ENCODE measurements at places on chromosomes 12 and 14.

DNA sequence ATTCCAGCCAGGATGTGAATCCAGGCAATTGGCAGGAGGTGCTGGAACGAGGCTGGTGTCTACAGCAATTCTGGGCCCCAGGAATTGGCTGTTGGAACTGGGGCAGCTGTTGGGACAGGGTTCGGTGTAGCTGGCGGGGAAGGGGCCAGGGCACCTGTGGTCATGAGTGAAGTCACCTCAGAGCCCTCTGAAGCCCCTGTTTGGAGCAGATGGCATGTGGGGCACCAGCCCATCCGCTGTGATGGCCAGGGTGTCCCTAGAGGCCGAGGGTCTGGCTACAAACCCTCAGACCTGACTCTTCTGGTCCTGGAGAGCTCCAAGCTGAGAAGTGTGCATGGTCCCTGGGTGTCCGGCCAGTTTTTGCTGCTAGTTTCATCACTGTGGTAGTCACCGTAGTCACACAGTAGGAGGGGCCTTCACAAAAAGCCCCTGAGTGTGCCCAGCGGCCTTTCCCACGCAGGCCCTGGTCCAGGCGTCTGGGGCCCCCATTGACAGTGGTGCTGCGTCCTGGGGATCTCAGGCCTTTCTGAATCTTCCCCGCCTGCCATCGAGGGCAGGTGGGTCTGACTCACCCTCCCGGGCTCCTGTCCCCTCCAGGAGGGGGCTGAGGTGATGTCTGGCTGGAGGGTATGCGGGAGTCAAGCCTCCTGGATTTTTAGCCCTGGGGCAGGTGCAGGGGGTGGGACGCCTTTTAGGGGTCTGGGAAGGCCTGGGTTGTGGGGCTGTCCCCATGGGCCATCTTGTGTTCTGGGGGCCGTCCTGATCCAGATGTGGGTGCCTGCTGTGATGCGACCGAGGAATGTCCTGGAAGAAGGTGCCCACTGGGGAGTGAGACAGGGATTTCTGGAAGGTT is 368.0 kb downstream of the TMEM121 start:
- DNase-seq: no peak

DNA sequence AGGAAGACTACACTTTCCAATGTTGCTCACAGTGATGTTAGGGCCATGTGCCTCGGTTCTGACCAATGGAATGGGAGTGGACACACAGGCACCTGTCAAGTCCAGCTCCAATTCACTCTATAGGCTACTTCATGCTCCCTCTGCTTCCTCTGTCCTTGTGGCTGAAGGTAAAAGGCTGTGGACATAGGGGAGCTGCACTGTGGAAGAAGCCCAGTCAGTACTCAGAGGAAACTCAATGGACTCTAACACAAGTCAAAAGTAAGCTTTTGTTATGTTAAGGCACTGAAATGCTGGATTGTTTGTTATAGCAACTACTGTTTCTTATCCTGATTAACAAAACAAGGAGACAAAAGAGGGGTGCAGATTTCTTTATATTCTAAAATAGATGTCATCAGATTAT is 278.2 kb downstream of the BCL11B start:
- no peak for DNase-seq

DNA sequence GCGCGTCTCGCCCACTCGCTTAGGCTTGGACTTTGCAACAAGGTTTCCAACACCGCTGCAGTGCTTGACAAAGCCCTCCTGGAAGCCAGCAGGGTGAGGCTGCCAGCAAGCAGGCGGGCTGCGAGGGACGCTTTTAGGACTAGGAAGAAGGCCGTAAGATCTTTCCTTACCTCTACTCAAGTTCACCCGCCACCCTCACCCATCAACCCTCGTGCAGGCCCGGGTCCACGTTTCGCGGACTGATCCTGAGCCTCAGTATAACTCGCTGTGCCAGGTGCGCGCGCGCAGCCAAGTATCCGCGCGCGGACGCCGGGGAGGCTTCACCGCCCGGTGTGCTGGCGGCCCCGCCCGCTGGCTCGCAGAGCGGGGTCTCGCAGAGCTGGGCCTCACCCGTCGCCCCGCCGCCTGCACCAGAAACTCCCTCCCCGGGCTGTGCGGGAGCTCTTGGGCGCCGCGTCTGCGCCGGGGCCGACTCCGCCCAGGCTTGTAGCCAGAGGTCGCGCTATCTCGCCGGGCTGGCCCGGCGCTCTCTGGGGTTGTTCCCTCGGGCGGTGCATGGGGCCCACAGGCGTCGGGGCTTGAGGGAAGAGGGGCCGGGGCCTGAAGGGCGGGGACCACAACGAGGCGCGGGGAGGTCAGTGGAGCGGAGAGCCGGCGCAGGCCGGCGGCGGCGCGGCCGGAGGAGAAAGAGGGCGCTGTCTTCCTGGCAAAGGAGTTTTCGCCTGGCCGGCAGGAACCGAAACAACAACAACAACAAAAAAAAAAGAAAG is 7.6 kb upstream of the SIX1 start:
- DNase-seq: no peak

GRCh38 chr12:111192647-111193046 is 176.2 kb downstream of the PHETA1 start:
- DNase-seq: no peak

DNA sequence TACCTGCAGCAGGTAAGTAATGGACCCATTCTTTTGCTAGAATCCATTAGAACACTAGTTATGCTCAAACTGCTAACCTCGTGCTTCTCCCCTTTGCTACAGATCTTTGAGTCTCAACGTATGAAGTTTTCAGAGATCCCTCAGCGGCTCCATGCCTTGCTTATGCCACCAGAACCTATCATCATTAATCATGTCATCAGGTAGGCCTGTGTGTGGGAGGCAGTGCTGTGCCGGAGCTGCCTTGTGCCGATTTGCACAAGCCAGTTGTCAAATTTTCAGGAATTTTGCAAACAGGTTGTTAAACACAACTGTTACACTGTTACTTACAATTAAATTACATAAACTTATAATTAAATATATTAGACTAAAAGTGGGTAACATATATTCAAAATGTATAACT is 5.2 kb downstream of the SMARCD1 start:
- no peak for DNase-seq

GRCh38 chr12:108875682-108876361 is 4.1 kb upstream of the DAO start:
- DNase-seq: no peak
